ENCODE measurements at places on chromosomes 6 and 20.

DNA sequence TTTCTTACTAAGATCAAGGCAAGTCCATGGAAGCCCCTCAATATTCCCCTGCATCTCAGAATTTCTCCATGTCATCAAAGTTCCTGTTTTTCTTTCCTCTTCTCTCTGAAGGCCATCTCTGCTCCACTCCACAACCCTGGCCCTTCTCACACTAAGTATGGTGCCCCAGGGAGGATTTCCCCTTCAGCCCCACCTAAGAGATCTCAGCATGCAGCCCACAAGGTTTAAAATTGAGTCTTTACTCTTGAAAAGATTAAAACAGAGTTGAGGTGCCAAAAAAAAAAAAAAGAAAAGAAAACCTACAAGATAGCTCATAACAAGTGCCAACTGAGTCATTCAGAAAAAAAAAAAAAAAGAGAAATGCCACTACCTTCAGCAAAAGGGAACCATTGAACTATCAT, 36.5 kb upstream of the TNFAIP3 start:
- no peak for DNase-seq

GRCh38 chr6:149084808-149085556, 232.5 kb upstream of the TAB2 start:
- no peak for DNase-seq

GRCh38 chr6:32635526-32636123, 1.6 kb upstream of the HLA-DQA1 start:
- no peak for DNase-seq

- peak; percentile 5 for DNase-seq
These were observed 8.8 kb upstream of the SRSF6 start for GRCh38 chr20:43448748-43449535.

GRCh38 chr6:158287047-158287446, 25.2 kb upstream of the TULP4 start:
- no peak for DNase-seq

- DNase-seq: no peak
These were observed 105.2 kb upstream of the MAP7 start for GRCh38 chr6:136655239-136656014.

GRCh38 chr6:20669571-20670314, 135.5 kb downstream of the CDKAL1 start:
- DNase-seq: no peak

- DNase-seq: no peak
These were observed 72.7 kb downstream of the QRSL1 start for GRCh38 chr6:106702046-106702445.

DNA sequence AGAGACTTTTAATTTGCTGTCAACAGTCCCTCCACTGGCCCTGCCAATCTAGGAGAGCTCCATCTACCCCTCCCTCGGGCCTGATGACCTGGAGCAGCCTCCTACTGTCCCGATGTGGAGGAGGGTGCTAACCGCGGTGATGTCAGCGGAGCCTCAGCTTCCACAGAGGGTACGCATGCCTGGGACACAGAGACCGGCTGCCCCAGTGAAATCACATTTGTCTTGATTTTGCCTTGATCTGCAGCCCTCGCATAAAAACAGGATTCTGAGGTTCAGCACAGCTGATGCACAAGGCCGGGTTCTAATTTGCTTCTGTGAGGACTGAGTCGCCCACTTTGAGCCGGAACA, 77.6 kb downstream of the STK35 start:
- DNase-seq: no peak

DNA sequence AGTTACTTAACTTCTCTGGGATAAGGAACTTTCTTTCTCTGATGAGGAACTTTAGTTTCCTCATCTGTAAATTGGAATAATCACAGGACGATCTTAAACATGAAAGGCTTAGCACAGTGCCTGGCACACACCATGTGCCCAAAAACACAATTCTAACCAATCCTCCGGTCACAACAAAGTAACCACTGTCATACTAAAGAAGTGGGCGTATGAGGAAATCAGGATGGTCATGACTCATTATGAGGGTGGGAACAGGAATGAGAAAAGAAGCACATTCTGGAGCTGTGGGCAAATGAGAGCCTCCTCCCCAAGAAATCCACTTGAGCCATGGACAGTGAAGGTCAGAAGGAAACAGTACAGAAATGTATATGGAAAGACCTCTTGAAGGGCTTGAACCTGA, 82.9 kb downstream of the LRFN2 start:
- no peak for DNase-seq

DNA sequence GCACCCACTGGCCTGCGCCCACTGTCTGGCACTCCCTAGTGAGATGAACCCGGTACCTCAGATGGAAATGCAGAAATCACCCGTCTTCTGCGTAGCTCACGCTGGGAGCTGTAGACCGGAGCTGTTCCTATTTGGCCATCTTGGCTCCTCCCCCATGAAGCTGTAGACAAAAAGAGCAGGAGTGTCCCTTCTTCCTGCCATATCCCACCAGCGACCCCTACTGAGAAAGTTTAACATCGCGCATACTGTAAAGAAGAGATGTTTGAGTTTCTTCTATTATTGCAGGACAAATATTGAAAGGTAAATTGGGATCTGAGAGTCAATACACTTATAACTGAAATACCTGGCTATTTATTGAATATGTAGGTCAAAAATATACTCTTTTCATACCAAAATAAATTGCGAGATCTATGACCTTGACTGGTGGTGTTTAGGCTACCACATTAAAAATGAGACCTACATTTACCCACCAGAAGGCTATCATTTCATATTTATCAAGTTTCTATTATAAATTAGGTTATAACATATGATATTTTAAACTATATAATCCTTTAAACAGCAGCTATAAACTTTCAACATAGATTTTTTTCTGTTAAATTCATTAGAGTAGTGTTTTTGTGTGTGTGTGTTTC, 586.3 kb downstream of the HTR1B start:
- DNase-seq: no peak

DNA sequence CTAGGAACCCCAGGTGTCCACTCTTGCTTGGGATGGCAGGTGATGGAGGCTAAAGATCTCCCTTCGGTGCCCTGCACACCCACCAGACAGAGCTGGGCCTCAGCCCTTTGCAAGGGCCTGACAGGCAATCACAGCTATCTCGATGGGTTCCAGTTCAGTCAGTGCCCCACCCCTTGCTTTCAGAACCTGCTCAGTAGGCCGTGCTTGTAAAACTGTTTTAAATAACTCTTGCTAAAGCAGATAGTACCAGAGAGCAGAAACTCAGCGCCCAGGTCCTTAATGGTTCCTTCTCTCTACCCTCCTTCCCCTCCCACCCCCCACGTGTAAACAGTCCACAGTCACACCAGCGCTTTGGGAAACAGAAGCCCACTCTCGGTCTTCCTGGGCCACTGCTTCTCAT, 39.2 kb downstream of the C6orf132 start:
- DNase-seq: no peak

DNA sequence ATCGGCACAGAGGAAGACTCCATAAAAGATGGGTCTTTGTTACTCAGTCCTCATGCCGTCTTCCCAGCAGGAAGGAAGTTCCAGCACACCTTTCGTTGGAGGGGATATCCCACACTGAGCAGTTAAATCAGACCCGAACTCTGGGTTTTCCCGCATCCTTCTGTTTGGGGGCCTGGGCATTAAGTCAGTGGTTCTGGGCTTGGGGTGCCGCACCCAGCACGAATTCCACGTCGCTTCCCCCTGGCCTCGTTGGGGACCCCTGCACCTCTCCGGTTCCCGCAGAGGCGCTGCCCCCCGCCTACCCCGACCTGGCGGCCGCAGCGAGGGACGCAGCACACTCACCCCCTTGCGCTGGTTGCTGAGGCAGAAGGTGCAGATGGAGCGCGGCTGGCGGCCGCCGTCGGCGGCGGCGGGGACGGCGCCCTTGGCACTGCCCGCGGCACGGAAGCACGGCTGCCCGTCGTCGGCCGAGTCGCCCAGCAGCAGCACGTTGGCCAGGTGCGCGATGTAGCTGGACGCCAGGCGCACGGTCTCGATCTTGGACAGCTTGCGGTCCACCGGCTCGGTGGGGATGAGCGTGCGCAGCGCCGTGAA, 641 bp downstream of the TCF15 start:
- no peak for DNase-seq

- DNase-seq: no peak
These were observed 138.0 kb upstream of the RREB1 start for GRCh38 chr6:6969761-6970223.
